Left ventricle myocardium superior (tissue), 1 donor: ENCODE measurements at places on chromosomes 6 and 20. TPM values are rescaled to one million over a fixed set of nuclear protein-coding genes. Genes with fewer than 3 reads are reported as not detected.

OPN5 gene
- total RNA-seq = 0.17 TPM

BCAS1 gene
- not detected for total RNA-seq

VIP gene
- total RNA-seq = 0.42 TPM

DOK5 gene
- 1.8 TPM for total RNA-seq

DEFB132 gene
- total RNA-seq = not detected

PTK7 gene
- total RNA-seq = 2.1 TPM
